ENCODE measurements at places on chromosomes 4 and X.
A peak's percentile ranks its signal among the peaks of the same experiment; 100 is the strongest.

GRCh38 chr4:7531640-7531994, 96.9 kb upstream of the PSAPL1 start:
- DNase-seq, result no peak

DNA sequence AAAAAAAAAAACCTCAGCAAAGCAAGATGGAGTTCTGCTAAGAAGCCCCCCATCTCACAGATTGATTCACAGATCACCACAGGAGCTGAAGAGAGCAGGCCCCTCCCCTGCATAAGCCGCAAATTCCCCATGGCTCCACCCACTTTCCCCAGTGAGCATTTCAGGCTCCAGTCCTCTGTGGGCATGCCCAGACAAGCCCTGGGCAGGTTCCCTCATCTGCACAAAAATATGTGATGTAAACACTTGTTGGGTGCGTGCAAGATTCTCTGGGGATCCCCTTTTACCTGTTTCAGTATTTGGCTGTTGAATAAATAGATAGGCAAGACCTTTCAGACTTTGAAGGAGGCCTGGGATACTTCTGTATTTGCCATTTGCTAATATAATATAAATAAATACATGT, 514.3 kb downstream of the PCDH7 start:
- DNase-seq, result no peak

- DNase-seq, result no peak
Measured at GRCh38 chrX:118644378-118644777, 83.0 kb upstream of the IL13RA1 start.

GRCh38 chr4:56115898-56116297, 167.2 kb downstream of the CEP135 start:
- no peak for DNase-seq

- DNase-seq, result no peak
Measured at GRCh38 chrX:123454712-123455431, 270.8 kb downstream of the GRIA3 start.

- no peak for DNase-seq
Measured at GRCh38 chrX:27915617-27916016, 65.6 kb downstream of the DCAF8L1 start.

- no peak for DNase-seq
Measured at GRCh38 chr4:176484301-176484984, 164.7 kb downstream of the SPCS3 start.

- DNase-seq, result no peak
Measured at GRCh38 chrX:14501327-14501726, 28.0 kb upstream of the GLRA2 start.

DNA sequence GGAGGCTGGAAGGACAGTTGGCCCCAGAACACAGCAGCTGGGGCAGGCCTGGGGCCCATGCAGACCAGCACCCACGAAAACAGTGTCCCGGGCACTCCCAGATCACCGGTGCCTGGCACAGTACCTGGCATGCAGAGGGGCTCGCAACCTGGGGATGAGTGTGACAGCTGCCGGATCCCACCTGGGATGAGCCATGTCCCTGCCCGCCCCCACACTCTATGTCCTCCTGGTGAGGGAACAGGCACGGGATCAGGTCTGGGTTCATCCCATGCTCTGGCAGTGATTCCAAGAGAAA, 22.8 kb upstream of the PPP2R2C start:
- no peak for DNase-seq

- no peak for DNase-seq
Measured at GRCh38 chr4:49217492-49217891, 231.4 kb downstream of the CWH43 start.

- DNase-seq, result no peak
Measured at GRCh38 chr4:106494066-106494465, 125.5 kb upstream of the GIMD1 start.

GRCh38 chr4:152352622-152353116, 183.2 kb downstream of the FBXW7 start:
- no peak for DNase-seq

DNA sequence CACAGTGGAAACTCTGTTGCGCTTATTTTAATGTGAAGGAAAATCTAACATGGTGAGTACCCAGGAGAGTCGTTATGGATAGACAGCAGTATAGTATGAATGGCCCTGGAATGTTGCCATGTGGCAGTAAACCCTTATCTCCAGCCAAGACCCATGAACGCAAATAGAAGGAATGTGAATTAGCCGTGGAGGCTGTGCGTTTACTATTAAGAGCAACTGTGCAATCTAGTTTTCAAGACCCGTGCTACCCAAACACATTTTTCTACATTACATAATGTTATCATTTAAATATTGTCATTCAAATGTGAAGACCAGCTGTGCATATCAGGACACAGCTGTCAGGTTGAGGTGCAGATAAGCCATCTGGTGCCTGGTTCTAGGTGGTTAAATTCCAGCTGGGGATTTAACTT, 13.3 kb upstream of the AGA start:
- DNase-seq, result no peak

GRCh38 chr4:143473334-143474126, 40.0 kb upstream of the SMARCA5 start:
- no peak for DNase-seq

GRCh38 chrX:124497386-124497785, 151.0 kb downstream of the SH2D1A start:
- DNase-seq, result no peak

DNA sequence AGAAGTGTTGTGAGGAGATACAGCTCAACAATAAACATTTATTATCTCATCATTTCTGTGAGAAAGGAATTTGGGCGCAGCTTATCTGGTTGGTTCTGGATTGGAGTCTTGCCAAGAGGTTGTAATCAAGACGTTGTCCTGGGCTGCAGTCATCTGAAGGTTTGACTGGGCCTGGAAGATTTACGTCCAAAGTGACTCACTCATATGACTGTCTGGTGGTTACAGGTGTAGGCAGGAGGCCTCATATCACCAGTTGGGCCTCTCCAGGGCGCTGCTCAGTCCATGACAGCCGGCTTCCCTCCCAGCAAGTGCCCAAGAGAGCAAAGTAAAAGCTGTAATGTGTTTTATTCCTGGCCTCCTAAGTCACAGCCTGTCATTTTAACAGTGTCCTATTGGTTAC, 106.3 kb downstream of the USP46 start:
- no peak for DNase-seq

DNA sequence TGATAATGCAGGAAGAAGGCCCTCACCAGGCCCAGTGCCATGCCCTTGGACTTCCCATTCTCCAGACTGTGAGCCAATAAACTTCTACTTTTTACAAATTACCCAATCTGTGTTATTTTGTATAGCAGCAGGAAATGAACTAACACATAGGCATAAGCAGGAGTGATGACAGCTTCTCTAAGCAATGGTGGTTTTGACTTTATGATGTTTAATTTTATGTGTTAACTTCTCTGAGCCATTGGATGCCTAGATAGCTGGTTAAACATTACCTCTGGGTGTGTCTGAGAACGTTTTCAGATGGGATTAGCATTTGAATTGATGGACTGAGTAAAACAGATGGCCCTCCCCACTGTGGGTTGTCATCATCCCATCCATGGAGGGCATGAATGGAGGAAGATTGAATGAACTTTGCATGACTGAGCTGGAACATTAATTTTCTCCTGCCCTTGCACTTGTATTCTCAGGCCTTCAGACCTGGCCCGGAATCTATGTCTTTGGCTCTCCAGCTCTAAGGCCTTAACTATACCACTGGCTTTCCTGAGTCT, 13.9 kb upstream of the PDLIM3 start:
- DNase-seq, result no peak

- DNase-seq, result no peak
Measured at GRCh38 chrX:94914235-94914634, 1240.2 kb downstream of the FAM133A start.

DNA sequence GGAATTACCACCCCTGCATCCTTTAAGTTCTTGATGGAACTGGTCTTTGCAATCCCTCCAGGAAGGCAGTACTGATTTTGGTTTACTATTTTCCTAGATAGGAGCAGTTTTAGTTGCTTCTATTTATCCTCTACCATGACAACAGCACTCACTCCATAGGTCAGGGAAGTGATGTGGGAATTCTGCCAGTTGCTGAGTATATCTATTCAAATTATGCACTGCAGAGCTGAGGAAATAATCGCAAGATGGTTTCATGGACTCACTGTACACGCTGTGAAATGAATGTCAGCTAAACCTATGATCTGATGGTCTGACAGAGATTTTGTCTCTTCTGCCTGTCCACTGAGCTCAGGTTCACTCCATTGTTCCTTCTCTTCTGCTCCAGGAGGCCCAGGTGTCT, 135.8 kb downstream of the FAAH2 start:
- no peak for DNase-seq

- no peak for DNase-seq
Measured at GRCh38 chr4:166415749-166416148, 542.7 kb downstream of the TLL1 start.

GRCh38 chr4:163878336-163879121, 384.0 kb downstream of the TMA16 start:
- DNase-seq, result no peak

DNA sequence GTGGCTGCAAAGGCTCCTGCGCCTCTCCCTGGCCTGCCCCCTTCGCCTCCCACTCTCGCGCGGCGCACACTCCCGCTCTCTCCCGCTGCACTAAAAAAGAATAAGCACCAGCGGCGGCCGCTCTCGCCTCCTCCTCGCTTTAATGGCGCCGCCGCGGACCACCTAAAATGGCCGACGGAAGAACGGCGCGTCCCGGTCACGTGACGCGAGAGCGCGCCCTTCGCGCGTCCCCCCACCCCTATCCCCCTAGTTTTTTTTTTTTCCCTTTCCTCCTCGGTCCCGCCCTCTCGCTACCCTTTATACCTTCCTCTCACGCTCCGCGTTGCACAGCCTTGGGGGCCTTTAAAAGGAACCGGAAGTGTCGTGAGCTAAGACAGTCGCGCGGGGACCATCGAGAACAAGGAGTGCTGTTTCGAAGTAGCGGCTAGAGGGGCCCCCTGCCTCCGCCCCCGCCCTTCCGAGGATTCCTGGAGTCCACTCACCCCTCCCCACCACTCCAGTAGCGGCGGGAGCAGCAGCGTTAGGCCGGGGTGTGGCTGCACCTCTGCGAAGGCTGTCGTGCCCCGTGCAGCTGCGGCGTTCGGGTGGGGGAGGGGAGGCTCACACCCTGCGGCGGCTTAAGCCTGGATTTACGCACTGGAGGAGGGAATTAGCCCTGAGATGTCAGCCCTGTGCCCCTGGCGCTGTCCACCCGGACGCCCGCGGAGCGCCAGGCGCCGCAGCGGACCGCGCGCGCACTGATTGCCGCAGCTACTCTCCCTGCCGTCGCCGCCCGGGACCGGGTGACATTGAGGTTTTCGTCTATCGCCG, at the start of gene HNRNPD:
TSS of gene HNRNPD (minus strand) at position 176 of the 810 bp plus-strand sequence. CDS start 313 bp downstream, outside the sequence.
- DNase-seq, result peak; percentile 89

- no peak for DNase-seq
Measured at GRCh38 chr4:152686452-152687013, 6.7 kb upstream of the TMEM154 start.

DNA sequence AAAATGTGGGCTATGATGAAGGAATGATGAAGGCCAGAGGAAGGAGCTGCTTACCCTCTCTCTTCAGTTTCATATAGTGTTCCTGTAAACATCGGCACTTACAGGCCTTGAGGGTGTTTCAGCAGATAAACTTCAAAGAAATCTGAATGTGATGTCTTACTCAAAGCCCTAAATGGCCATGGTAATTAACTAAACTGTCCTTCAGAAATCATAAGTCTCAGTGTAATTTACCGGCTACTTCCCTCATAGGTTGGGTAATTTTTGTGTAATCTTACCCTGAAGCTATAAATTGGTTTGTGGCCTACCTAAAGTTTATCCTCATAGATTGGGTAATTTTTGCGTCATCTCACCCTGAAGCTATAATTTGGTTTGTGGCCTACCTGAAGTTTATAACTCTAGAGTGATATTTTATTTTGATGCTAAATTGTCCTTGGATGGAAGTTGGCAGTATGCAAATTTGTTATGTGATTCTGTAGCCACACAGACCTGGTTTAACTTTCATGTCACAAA, 2700.3 kb downstream of the ARAP2 start:
- no peak for DNase-seq

DNA sequence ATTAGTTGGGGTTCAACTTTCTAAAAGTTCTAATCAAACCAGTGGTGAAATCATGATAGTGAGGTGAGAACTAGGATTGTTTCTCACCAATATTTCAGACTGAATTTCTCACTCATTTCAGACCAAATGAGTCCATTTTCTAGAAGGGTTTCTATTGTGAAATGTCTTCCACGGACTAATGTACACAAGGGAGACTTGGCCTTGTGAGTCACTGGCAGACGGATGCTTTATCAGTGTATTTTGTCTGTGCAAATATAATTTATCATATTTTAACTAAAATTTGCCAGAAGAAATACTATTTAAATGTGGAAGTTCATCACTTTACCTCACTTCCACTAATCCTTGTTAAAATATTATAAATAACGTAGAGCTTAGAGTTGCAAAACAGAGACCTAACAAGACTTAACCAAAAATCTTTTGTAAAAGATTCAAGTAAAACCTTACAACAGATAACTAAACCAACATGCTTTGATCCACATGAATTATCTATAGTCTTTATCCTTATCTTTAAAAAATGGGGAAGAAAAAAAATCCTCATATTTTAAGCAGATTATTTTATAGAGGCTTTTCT, 506.0 kb upstream of the FAM241A start:
- no peak for DNase-seq

GRCh38 chr4:150131581-150132228, 53.5 kb downstream of the DCLK2 start:
- no peak for DNase-seq

- no peak for DNase-seq
Measured at GRCh38 chr4:102723511-102723910, 37.3 kb downstream of the MANBA start.

GRCh38 chrX:149003863-149004660, 501.0 kb downstream of the IDS start:
- DNase-seq, result no peak

DNA sequence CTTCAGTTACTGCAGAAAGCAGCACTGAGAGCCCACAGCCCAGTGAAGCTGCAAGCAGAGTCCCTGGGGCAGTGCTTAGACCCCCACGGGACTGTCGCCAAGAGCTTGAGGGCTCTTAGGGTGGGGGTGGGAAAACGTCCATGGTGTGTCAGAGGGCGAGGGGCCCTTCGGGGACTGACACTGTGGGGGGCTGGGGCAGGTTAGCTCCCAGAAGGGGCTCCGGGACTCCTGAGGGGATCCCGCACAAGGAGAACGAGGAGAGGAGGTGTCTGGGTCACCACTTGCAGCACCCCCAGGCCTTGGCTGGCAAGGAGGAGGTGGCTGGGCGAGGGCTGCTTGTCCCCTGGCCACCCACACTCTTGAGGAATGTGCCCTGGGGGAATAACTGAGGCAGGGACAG, 20.8 kb downstream of the NAT8L start:
- DNase-seq, result no peak

- no peak for DNase-seq
Measured at GRCh38 chr4:113169368-113169767, 119.9 kb downstream of the ANK2 start.

DNA sequence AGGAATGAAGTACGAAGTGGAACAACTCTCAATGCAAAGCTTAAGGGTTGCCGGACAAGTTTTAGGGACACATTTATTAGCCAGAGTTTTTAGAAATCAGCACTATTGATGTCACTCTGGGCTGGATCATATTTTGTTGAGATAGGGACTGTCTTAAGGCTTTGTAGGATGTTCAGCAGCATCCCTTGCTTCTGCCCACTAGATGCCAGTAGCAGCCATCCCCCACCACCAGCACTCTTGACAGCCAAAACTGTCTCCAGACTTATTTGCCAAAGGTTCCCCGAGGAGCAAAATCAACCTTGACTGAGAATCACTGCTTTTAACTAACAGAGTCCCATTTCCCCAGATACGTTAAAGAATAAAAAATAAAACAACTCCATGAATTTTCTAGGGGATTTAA, 1497.3 kb downstream of the STIM2 start:
- no peak for DNase-seq

Measured in T-helper 1 cell (primary cell).